ENCODE measurements at places on chromosomes 7 and 10. TPM values are rescaled to one million over a fixed set of nuclear protein-coding genes. Genes with fewer than 3 reads are reported as not detected.

DNA sequence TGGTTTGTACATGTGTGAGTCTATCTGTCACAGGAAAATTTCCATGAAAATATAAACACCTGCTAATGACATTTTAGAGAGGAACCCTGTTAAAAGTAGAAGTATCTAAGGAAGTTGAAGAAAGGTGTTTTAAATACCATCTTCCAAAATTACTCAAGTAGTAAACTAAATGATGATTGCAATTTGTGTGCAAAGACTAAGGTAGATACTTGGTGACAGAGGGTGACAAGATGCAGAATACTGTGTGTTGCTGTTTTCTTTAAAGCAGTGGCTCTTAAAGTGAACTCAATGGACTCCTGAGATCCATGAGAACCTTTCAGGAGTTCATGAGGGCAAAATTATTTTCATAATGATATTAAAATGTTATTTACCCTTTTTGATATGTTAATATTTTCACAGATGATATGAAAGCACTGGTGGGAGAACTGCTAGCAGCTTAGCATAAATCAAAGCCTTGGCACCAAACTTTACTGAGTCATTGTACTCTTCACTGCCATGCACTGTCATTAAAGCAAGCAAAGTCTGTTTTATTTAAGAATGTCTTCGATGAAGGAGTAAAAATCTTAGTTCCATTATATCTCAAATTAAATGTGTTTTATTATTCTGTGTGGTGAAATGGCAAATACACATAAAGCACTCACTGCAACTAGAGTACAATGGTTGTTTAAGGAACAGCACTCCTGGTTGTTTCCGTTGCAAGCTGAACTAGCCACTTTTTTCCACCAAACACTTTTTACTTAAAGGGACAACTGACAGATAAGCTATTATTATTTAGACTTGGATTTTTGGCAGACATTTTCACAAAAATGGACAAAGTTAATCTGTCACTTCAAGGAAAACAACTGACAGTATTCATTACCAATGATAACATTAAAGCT, 133.7 kb downstream of the LRRN3 start:
- no peaks in the 10 kb centered on the region for H3K36me3 ChIP-seq
- DNase-seq: no peak
- no peak overlapping the region for H3K27ac ChIP-seq
- H3K4me1 ChIP-seq: no peaks in the 10 kb centered on the region
- peak overlapping the region; percentile 7 for H3K4me3 ChIP-seq

GRCh38 chr10:28559618-28560017, 26.7 kb downstream of the WAC start:
- no peak overlapping the region for H3K27ac ChIP-seq
- peaks cover 60% of the 10 kb centered on the region for H3K4me1 ChIP-seq
- H3K4me3 ChIP-seq: no peak overlapping the region

Gene ARHGEF35
- 0.15 TPM for total RNA-seq

DNA sequence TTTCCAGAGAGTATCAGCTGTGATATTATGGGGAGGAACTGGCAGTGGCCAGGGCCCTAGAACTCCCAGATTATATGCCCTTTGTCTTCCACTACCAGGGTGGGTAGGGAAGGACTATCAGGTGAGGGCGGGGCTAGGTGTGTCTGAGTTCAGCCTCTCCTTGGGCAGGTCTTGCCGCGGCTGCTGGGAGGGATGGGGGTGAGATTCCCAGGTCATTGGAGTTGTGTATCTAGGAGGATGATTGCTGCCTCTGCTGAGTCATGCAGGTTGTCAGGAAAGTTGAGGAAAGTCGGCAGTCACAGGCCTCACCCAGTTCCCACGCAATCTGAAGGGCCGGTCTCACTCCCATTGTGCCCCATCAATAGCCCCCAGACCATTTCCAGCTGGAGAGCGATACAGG, 185.2 kb downstream of the DKK1 start:
- H3K27me3 ChIP-seq: no peaks in the 10 kb centered on the region
- no peaks in the 10 kb centered on the region for H3K4me1 ChIP-seq
- no peaks in the 10 kb centered on the region for H3K36me3 ChIP-seq
- no peak overlapping the region for H3K27ac ChIP-seq
- H3K4me3 ChIP-seq: no peak overlapping the region

Gene ZWINT
- 0.82 TPM for total RNA-seq

Gene GIMAP4
- 15.7 TPM for total RNA-seq

GRCh38 chr7:99133766-99134564, 9.9 kb downstream of the SMURF1 start:
- H3K4me3 ChIP-seq: no peak overlapping the region
- peaks cover 27% of the 10 kb centered on the region for H3K4me1 ChIP-seq
- no peak for DNase-seq
- H3K27me3 ChIP-seq: no peaks in the 10 kb centered on the region

All from psoas muscle (tissue), 8 donors.